ENCODE measurements at places on chromosomes 13 and 19.
A peak's percentile ranks its signal among the peaks of the same experiment; 100 is the strongest.

GRCh38 chr13:19836472-19836871, 27.0 kb downstream of the ZMYM5 start:
- DNase-seq: no peak

DNA sequence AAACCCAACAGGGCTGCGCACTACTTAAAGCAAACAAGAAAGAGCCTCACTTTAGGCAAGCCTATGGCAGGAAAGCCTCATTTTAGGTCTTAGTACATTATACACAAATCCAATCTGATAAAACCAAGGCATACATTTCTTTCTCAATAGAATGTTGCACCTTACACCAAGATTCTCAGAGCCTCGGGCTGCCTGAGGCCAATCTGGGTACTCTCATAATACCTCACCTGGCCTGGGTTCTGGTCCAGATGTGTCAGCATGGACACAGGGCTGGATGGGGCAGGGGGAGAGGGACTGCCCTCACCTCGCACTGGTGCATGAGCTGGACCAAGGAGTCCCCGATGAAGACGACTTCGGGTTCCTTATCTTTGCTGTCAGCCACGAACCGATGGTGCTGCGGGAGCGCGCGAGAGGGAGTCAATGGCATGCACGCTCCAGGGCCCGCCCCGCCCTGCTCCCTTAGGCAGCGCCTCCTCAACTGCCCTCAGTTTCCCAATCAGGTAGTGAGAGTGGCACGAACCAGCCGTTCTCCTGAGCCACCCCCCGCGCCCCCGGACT, at the start of gene PRR19:
PRR19 (plus strand) TSS at position 487 of the 558 bp plus-strand sequence. CDS start 7,453 bp downstream, outside the sequence.
- no peak for DNase-seq

GRCh38 chr13:100545684-100546061, 42.9 kb downstream of the GGACT start:
- no peak for DNase-seq

GRCh38 chr13:46536341-46536740, 16.6 kb upstream of the LRCH1 start:
- no peak for DNase-seq

DNA sequence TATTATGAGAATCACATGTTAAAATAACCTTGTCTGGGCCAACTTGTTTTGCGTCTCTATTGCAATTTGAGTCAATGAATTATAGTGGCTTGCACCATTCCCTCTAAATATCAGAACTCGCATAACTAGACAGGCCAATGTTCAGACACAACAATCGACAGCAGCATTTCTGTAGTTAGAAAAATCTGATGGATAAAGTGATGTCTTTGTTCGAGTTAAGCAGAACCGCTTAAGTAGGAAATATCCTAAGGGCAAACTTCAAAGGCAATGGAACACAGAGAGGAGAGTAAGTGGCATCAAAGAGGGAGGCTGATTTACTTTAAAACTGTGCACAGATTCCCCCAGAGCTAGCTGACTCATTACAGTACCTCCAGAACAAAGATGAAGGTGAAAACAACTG, 333.9 kb downstream of the NALCN start:
- no peak for DNase-seq

DNA sequence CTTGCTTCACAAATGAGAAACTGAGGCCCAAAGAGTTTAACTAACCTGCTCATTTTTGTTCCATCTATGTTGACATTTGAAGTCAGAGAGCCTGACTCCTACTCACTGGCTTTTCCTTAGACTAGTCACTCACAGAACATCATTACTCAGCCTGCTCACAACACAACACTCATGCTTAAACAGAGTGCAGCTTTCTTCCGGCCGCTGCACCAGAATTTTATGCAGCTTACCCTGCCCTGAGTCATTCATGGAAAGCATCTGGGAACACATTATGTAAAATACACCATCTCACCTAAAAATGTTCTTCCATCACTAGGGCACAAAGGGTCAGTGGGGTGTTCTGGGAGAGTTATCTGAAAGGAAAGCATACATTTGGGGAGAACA, 303.4 kb downstream of the SPRY2 start:
- peak; percentile 90 for DNase-seq

- DNase-seq: no peak
Measured at GRCh38 chr19:28977826-28978225, 235.1 kb downstream of the UQCRFS1 start.

DNA sequence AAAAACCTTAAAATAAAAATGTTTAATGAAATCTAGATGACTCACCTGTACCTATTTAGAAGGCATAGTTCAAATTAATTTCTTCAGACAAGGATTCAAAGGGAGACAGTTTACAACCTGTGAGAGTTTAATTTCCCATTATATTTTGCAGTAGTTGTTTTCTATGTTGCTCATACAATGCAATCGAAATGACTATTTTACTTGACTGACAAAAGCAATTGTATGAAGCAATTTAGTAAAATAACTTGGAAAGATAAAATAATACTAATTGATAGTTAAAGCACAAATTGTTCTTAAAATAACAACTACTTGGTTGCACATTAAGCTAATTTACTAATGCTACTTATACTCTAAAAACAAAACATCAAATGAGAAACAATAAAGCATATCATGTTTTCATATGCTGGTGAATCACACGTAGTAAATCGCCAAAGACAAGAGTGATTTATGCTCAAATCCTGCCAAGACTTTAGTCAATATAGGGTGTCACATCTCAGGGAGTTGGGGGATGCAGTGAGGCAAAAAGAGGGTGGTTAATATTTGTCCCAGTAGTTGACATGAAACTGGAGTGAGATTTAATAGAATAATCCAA, 6.4 kb downstream of the DACH1 start:
- no peak for DNase-seq

- peak; percentile 35 for DNase-seq
Measured at GRCh38 chr13:75652726-75653125, 16.6 kb downstream of the LMO7 start.

- peak; percentile 89 for DNase-seq
Measured at GRCh38 chr19:55086730-55087541, 11.3 kb downstream of the EPS8L1 start.

- DNase-seq: no peak
Measured at GRCh38 chr13:68749796-68750195, 1357.8 kb upstream of the ATXN8OS start.

- no peak for DNase-seq
Measured at GRCh38 chr19:37872383-37872782, 34.0 kb downstream of the WDR87 start.
